ENCODE measurements at places on chromosomes 11 and 22.
A peak's percentile ranks its signal among the peaks of the same experiment; 100 is the strongest.

- DNase-seq = no peak
Observed at GRCh38 chr22:30893434-30894370, 74.9 kb downstream of the MORC2 start.

- peak; percentile 50 for DNase-seq
Observed at GRCh38 chr11:46237248-46238077, 40.0 kb upstream of the CREB3L1 start.

- DNase-seq = no peak
Observed at GRCh38 chr11:35373284-35373933, 45.9 kb downstream of the SLC1A2 start.

DNA sequence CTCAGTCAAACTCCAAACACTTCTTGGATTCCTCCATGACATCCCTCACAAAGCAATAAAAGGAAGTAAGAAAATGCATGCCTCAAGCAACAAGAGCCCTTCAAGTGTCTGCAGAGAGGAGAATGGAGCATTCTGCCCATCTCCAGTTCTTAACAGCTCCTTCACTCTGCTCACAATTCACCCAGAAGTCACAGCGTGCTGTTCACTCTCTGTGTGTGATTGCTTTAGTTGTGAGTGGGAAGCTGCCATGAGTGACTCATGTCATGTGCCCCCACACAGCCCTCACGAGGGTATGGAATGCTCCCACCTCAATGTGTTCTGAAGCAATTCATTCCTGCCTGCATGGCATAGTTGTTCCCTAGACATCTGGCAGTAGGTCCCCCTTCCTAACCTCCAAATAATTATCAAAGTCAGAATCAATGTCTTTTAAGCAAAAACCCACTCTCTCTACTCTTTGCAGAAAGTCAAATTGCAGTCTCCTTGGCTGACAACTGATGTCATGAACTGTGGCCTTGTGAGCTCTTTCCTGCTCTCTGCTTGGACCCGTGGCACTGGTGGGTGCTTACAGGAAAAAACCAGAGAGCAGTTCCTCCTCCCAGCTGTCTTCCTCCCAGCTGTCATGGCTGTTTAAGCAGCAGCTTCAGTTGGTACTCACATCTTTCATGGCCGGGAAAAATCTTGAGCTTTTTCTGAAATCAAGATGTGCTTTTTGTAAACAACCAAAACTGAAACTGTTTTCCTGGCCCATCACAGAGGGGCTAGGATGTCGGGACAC, 112.1 kb upstream of the SPON1 start:
- no peak for DNase-seq

- DNase-seq = no peak
Observed at GRCh38 chr11:84909740-84910139, 717.4 kb downstream of the DLG2 start.

DNA sequence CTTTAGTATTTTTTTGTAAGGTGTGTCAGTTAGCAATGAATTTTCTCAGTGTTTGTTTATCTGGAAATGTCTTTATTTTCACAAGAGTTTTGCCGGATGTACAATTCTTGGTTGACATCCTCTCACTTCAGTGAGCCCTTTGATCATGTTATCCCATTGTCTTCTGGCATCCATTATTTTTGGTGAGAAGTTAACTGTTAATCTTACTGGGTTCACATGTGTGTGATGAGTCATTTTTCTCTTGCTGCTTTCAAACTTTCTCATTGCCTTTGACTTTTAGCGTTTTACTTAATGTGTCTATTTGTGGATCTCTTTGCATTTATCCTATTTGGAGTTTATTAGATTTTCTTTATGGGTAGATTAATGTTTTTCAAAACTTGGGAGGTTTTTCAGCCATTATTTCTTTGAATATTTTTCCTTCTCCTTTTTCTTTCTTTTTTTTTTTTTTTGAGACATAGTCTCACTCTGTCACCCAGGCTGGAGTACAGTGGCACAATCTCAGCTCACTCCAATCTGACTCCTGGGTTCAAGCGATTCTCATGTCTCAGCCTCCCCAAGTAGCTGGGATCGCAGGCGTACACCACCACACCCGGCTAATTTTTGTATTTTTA, 100.5 kb upstream of the RRM1 start:
- no peak for DNase-seq

DNA sequence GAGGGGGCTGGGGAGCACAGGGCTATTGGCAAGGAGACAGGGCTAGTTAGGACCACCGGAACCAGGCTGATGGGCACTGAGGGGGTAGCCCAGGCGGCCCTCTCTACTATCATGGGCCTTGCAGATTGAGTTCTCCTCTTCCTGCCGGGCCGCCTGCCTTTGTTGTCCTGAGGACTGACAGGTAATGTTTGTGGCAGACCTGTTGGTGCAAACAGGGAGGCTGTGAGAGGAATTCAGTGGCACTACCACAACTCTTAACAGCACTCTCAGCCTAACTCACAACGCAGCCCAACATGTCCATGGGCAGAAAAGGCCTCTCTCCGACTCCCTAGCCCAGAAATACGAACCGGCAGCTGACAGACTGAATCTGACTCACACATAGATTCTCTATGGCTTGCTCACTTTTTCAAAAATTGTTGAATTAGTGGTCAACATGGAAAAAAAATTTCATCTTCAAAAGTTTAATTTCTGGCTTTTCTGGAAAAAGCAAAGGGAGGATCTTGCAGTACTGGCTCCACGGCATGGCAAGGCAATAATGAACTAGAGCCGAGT, 11.4 kb downstream of the KCNJ5 start:
- DNase-seq = no peak

GRCh38 chr11:12963792-12964536, 45.2 kb upstream of the RASSF10 start:
- peak; percentile 58 for DNase-seq

GRCh38 chr11:69696749-69697468, 6.9 kb downstream of the FGF19 start:
- DNase-seq = no peak

DNA sequence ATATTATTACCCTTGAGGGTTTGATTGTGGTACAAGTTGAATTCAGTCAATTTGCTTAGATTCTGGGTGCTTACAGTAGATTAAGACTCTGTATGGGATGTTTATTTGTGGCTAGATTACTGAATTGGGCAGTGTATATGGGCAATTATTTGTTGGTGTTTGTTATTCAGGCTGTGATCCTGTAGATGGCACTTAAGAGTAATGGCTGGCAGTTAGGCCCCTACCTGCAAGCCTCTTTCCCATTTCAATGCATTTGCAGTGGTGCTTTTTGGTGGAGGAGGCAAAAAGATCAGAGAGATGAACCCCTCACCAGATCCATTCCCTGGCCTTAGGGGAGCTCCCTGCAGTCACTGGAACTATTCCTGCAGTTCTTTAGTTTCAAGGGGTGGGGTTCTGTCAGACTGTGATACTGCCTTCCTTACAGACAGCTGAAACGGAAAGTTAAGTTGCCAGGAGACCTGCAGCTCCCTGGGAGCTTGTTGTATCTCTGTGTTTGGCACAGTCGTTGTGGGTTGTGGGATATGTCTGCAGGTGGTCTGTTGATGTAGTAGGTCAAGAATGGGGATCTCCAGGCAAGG, 199.5 kb downstream of the AASDHPPT start:
- DNase-seq = no peak

DNA sequence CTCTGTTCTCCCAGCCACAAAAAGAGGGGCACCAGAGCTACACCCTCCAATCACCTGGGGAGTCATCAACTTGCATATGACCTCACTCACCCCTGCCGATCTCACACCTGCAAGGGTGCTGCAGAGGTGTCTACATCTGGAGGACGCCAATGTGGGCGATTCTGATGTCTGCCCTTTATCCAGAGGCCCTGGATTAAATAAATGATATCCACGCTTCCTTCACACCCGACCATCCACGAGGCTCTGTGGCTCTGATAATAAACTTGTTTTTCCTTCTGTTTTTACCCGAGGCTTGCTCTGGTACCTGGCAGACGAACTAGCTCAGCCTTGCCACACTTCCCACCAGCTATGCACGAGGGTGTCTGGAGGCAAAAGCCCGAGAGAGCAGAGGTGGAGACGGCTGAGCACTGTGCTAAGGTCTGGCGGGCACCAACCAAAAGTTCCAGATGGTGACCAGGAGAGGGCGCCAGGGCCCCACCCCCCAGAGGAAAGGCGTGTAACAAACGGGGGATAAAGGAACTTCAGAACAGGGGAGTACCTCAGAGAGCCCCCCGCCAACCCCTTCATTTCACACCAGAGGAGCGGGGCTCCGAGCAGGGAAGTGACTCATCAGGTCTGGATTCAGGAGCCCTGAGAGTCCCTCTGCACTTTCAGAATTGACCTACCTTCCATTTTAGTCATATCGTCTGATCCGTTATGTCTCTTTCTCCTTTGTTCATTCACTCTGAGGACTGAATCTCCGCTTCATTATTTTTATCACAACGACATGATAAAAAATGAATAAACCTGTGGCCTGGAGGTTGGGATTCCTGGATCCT, 13.5 kb downstream of the SCN3B start:
- DNase-seq = peak; percentile 28

GRCh38 chr11:125370561-125371389, 125.3 kb downstream of the FEZ1 start:
- DNase-seq = no peak

GRCh38 chr11:86134580-86135318, 65.9 kb upstream of the PICALM start:
- DNase-seq = no peak

GRCh38 chr22:30949934-30950660, 18.5 kb downstream of the MORC2 start:
- no peak for DNase-seq

DNA sequence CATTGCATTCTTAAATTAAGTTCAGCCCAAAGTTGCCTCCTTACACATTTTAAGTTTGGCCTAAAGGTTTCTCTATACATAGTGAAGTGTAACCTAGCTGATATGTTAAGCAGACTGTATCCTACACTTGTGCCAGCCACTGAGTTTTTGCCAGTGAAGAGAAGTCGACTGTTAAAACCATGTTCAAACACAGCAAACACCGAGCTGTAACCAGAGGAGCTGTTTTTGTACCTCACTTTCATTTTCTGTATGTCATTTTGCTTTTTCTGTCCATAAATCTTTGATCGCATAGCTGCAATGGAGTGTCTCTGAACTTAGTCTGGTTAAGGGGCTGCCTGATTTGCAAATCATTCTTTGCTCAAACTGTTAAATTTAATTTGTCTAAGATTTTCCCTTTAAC, 403.7 kb downstream of the LUZP2 start:
- DNase-seq = no peak

DNA sequence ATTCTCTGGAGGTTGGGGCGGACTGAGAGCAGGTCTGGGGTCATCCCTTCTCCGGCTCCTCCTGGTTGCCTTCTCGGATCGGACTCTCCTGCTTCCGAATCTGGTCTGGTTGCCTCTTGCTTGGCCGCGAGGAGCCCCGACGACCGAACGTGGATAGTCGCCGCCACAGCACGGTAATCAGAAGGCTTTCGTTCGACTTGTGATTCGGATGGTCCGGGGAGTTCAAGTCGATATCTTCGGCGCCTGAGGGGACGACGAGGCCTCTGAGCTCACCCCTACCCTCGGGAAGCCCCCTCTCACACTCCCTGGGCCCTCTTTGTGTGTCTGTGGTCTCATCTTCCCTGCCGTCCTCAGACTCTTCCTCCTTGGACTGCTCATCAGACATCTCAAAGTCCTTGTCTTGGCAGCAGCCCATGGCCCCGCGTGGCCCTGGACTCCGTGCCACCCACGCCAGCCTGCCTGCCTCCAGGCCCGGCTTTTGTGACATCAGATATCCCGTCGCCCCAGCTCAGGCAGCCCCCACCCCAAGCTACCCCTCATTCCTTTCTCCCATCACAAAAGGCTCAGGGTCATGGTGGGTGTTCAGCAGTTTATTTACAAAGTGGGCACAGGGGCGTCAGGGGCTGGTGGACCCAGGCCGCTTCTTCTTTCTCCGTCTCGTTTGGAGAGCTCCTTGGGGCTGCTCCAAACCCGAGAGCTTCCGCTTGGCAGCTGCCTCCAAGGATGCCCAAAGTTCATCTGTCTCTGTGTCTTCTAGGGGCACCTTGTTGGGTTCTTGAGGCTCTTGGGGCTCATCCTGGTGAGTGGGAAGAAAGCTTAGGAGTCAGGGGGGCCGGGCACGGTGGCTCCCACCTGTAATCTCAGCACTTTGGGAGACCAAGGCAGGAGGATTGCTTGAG, at the start of gene TEX54:
TSS of gene TEX54 (minus strand) at position 506 of the 899 bp plus-strand sequence.
- no peak for DNase-seq

GRCh38 chr11:109264128-109264527, 157.9 kb upstream of the C11orf87 start:
- DNase-seq = no peak

- no peak for DNase-seq
Observed at GRCh38 chr11:6544921-6545850, 48.1 kb downstream of the DNHD1 start.

DNA sequence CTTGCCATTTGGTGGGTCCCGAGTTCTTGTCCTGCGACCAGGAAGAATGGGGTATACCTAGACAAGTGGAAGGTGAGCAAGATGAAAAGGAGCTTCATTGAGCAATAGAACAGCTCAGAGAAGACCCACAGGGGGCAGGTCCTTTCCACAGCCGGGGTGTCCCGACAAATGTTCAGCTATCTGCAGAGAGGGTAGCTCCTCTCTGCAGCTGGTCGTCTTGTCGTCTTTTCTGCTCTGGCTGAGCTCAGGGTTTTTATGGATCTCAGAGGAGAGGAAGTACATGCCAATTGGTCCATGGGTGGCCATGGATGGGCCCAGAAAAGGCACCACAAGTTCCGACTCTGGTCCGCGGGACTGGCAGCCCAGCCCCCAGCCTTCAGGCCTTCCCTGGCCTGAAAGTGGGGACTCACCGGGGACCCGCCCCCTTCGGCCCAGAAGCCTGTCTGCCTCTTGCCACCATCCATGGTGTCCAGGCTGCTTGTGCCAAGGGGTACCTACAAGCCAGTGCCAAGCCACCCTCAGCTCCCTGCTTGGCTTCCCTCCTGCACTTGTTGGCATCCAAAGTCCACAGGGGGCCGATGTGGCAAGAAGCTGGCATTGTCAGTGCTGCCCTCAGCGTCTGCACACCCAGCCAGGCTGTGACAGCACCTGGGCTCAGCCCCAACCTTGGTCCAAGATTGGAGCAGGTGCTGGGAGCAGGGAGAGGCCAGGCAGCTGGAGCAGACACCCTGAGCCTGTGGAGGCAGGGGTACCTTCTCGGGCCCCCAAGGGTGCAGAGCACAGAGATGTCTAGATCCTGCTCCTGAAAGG, 438.9 kb downstream of the TBC1D22A start:
- DNase-seq = no peak

DNA sequence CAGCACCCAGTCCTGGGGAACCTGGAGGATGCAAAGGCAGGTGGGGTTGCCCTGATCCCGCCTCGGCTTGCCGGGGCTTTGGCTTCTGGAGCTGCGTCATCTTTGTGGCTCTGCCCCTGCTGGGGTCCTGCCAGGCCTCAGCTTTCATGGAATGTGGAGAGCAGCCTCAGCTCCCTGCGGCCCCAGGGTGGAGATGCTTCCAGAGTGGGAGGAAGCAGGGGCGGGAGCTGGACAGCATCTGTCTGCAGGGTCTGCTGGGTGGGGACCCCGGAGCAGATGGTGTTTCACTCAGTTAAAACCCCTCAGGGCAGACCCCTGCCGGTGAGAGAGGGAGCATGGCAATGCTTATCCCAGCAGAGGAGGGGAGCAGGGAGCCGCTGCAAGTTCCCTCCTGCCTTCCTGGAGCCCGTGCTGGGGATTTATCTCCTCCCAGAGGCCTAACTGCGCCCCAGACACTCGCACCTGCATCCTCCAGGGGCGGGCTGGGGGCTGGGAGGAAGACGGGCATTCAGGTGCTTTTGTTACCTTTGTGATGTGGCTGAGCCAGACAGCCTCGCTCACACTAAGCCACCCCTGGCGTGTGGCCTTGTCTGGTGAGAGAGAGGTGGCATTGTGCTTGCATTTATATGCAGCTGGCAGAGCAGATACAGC, 15.7 kb downstream of the GRIK4 start:
- no peak for DNase-seq

GRCh38 chr11:35978183-35978582, 34.3 kb downstream of the LDLRAD3 start:
- no peak for DNase-seq

GRCh38 chr11:77529685-77530084, 55.8 kb upstream of the PAK1 start:
- DNase-seq = no peak
